ENCODE measurements at places on chromosomes 12 and 14.

DNA sequence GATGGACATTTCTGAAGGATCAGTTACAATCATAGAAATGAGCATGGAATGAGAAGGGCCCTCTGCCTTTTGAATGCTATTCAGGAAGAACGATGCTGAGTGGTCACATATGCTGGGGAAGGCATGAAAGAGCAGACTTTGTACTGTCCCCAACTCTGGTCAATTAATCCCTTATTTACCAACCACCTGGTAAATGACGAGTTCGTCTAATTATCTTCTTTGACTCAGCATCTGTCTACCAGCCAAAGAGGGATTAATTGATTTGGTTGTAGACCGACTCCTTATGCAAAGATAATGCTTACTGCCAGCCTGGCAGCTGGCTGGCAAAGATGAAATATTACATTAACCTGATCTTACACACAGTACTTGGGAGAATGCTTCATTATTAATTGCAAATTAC, 152.2 kb downstream of the CHST11 start:
- no peak for DNase-seq

DNA sequence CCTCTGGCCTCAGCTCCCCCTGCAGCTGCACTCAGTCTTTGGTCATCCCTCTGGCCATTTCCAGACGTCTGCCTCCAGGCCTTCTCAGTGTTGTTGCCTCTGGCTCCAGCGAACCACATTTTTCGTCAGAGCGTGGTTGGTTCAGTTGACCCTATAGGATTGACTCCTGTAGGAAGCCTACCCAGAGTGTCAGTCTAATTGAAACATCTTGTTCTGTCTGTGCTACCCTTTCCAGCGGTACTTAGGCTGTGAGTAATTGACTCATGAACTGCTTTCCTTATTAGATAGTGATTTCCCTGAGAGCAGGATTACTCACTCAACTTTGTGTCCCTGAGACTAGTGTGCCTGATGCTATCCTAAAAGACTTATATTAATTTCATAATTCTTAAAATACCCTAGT, 373.2 kb downstream of the ATP23 start:
- DNase-seq: no peak

GRCh38 chr12:68579254-68579653, 31.4 kb upstream of the RAP1B start:
- no peak for DNase-seq

GRCh38 chr12:110351119-110351518, 52.4 kb downstream of the ANAPC7 start:
- DNase-seq: no peak

GRCh38 chr12:121872546-121873215, 14.0 kb upstream of the HPD start:
- DNase-seq: no peak

GRCh38 chr12:26471560-26471959, 276.2 kb downstream of the SSPN start:
- DNase-seq: peak; percentile 5

DNA sequence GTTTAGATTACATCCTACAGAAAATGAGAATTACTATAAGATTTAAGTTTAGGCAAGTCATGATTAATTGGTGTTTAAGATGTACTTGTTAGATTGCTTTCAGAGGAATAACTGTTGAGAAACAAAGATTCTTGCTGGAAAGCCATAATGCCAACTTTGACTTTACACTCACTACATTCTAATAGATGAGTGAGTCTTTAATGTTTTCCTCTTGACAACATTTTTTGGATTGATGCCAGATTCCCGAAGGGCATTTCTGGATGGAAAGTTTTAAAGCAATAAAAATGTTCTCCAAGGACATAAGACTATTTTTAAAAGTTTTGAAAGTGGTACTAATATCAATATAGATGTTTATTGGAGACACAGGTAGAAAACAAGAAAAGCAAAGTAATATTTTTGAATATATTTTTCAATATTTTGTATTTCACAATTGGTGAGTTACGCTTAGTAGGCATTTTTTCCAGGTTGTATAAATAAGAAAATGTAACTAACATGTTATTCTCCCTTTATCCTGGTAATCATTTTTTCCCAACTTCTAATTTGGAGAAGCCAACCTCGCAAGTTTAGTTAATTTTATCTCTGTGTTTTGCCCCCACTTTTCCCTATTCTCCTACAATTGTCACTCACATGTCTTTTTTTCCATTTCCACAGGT, 307.3 kb downstream of the CEP128 start:
- no peak for DNase-seq

- no peak for DNase-seq
Measured at GRCh38 chr12:80107221-80107620, 7.9 kb downstream of the OTOGL start.

- no peak for DNase-seq
Measured at GRCh38 chr14:41830714-41831406, 224.2 kb downstream of the LRFN5 start.

DNA sequence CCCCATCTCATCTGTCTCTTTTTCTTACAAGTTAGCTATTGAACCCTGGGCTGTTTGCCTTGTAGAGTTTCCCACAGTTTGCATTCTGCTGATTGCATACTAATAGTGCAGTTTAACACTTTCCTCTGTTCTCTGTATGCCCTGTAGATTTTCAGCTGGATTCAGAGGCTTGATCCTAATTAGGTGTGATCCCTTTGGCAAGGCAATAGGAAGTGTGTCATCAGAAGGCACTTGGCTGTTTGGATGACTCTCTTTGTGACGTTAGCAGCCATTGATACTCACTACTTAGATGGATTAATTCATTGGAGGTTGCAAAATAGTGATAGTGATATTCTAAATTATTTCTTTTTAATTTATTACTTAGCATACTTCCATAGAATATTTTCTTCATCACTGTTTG, 33.6 kb downstream of the FUT8 start:
- DNase-seq: no peak

DNA sequence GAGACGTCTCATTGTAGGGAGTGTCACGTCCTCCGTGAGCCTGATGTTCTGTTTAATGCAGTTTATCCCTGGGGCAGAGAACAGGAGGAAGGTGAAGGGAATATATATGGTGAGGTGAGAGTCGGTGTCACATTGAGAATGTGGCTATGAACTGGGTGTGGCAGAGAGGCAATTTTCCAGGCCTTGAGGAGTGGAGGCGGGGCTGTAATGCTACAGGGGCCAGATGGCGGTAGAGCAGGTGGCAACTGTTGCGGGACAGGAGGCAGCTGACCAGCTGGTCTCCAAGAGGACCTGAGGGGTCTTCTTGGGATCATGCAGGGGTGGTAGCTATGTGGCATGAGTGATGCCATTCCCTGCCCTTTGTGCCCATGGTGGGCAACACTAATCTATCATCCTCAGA, 59.6 kb downstream of the CACNA1C start:
- no peak for DNase-seq

- no peak for DNase-seq
Measured at GRCh38 chr14:64953661-64954060, 11.1 kb upstream of the GPX2 start.

DNA sequence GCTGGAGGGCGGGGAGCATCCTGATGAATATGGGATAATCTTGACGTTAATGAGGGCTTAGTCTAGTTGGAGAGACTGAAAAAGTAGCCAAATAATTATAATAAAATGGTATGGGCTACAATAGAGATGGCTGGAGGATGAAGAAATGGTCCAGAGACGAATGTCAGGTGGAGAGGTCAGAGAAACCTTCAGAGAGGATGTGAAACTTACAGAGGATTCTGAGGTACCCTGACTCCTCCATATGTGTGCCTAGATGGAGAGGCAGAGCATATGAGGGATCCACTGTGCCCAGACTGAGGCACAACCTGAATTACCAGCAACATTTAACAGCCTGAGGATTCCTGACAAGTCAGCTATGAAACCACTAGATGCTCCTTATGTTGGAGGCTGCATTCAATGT, 417.0 kb downstream of the ATP23 start:
- no peak for DNase-seq

GRCh38 chr14:93915800-93916199, 11.3 kb upstream of the FAM181A start:
- DNase-seq: no peak
